Lung microvascular endothelial cell (primary cell): ENCODE measurements at places on chromosomes 6 and 20. TPM values are rescaled to one million over a fixed set of nuclear protein-coding genes. Genes with fewer than 3 reads are reported as not detected.

- DNase-seq: peak; percentile 69
Observed at GRCh38 chr20:23446505-23446904, 6.2 kb downstream of the CST11 start.

The PPP1R16B gene
- total RNA-seq: 163 and 169 TPM in 2 replicates

GRCh38 chr6:78599526-78599925 lies 267.8 kb upstream of the IRAK1BP1 start:
- DNase-seq: no peak

DNA sequence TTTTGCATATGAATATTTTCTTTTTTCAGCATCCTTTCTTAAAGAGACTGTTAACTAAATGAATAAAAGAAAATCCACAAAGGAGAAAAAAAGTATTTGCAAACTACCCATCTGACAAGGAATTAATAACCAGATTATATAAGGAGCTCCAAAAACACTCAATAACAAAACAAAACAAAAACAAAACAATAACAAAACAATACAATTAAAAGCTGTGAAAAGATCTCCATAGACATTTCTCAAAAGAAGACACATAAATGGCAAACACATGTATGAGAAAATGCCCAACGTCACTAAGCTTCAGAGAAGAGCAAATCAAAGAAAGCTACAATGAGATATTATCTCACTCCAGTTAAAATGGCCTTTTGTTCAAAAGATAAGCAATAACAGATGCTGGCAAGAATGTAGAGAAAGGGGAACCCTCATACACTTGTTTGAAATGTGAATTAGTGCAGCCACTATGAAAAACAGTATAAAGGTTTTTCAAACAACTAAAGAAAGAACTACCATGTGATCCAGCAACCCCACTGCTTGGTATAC lies 1310.0 kb upstream of the EYS start:
- no peak for DNase-seq

The HEY2 gene
- total RNA-seq: 0.22 TPM in 1 of 2 replicates, not detected in the other
